ENCODE measurements at places on chromosomes 4 and X.

DNA sequence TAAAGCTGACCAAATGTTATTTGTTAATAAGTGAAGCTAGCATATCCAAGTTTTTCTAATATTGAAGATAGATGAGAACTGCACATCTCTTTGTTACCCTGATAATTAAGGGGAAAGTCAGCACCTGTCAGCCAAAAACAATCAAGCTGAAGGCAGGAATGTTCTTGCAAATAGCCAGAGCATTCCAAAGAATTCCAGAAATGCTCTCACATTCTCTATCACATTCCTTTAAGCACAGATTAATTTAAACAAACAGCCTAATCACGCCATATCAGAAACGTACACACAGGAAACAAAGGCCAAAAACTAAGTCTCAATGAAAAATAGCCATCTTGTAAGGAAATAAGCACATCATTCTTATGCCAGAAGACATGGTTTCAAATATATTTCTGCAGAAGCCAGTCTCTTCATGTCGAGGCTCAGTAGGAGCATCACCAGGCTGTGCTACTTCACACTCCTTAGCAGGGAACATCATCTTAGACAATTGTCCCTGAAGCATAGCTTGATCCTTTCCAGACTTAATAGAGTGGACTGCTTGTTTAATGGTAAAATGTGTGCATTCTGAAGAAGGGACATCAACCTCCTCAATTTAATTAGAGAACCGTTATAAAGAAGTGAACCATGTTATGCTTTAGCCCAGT, 252.9 kb upstream of the TTC29 start:
- no peak for DNase-seq

DNA sequence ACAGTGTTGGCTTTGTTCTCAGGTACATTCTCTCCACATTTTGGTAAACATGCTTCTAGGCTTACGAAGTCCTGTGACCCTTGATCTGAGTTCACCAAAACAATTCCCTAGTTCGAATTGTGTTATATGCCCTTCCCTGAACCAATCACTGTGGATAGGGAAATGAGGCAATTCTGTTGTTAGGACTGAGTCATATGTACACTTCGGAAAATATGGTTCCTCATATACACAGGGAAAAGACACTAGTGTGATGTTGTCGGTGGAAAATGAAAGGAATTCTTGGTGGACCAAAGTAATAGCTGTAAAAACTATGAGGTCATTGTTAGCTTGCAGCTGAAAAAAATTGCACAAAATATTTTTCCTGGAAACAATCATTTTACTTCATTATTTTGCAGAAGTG, 46.6 kb upstream of the MAGEC2 start:
- DNase-seq = no peak

DNA sequence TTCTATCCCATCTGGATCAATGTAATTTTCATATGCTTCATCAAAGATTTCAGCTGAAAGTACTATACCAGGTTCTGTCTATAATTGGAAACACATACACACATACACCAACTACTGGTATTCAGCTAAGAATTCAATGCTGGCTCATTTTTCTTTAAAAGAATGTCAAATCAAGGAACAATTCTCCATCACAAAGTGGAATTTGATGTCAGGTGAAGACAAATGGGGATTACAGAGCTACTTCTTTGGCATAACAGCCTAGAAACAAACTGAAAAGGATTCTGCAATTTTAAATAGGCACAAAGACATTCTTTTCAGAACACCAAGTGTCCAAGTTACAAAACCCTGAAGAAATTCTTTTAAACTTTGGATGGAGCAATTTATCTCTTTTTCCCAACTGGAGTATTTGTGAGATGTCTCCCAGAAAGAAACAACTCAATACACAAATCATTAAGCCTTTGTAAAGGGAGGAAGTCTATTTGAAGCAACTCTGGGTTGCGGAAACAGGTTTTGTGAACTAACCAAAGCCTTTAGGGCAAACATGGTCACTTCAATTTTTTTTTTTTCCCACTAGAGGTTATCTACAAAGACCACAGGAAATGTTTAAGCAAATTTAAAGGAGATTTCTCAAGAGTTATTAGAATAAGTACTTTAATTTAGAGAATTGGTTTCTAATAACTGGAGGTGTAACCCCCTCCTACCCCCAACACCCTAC, 1.9 kb upstream of the FAM9C start:
- DNase-seq = no peak

- no peak for DNase-seq
These were observed 200.7 kb upstream of the ANKRD50 start for GRCh38 chr4:124913237-124913636.

- no peak for DNase-seq
These were observed 290.6 kb upstream of the TAPT1 start for GRCh38 chr4:16516796-16517439.

GRCh38 chrX:13821738-13822137, 4.8 kb upstream of the GPM6B start:
- no peak for DNase-seq

- DNase-seq = peak; percentile 19
These were observed 403.2 kb downstream of the KLHL13 start for GRCh38 chrX:117713411-117713810.

DNA sequence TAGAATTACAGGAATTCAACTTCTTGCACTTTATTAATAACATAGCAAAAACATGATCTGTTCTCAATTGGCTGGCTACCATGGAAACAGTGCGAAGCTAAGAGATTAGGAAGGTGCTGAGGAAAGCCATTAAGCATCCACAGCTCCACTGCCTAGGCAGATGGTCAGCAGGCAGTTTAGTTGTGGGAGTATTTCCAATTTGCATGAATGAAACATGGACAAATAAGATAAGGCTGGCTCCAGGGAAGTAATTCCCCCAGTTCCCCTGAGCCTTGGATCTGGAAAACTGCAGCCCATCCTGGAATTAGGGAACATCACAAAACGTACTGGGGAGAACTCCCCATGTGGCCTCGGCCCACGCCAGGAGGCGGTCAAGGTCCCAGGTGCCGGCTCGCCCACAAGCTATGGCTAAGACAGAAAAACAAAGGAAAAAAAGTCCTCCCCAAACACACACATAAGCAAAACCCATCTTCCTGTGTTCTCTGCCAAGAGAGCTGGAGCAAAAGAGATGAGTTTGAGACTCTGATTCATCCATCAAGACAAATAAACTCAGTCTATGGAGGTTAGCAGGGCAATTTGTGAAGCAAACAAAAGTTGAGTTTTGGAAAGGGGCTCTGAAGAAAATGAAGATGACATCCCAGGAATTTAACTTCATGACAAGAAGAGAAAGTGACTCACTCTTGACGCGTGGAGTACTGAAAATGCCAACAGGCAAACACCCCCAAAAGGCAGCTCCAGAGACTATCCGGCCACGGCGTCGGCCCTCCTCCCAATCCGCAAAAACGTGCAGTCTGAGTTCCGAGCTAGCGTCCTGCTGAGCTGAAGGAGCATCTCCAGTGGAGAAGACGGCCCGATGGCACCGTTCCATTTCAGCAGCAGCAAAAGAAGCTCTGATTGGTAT, 45.1 kb downstream of the IGFBP7 start:
- no peak for DNase-seq

DNA sequence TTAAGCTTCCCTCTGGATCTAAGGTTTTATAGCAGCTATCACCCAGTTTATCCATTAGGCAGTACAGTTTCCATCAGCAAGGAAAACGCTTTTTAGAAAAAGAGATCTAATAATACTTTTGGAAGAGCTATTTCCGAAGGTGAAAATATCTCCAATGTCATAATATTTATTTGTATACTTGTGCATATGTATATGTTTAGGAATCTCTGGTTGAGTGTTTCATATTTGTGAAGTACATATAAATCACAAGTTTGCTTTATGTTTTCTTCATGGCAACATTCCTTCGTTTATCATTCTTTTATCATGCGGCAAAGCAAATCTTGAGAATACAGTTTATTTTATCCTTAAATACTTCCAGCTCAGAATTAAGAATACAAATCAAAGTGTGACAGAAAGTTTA, 6.2 kb upstream of the PCDH18 start:
- no peak for DNase-seq

GRCh38 chr4:30721185-30722091, 1.3 kb downstream of the PCDH7 start:
- DNase-seq = peak; percentile 86

DNA sequence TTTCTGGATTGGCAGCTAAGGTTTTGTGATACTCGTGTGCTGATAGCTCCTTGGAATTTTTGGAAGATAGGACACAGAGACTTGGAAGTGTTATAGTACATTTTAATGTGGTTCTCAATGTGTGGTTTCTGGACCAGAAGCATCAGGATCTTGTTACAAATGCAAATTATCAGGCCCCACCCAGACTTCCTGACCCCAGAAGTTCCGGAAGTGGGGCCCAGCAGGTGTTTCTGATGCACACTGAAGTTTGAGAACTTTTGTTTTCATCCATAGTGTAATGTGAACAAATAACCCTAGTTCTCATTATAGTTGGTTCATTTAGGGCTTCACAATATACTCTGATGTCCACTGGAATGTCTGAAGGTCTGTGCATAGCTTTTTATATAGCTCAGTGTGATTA, 49.6 kb downstream of the LAMP2 start:
- DNase-seq = no peak

DNA sequence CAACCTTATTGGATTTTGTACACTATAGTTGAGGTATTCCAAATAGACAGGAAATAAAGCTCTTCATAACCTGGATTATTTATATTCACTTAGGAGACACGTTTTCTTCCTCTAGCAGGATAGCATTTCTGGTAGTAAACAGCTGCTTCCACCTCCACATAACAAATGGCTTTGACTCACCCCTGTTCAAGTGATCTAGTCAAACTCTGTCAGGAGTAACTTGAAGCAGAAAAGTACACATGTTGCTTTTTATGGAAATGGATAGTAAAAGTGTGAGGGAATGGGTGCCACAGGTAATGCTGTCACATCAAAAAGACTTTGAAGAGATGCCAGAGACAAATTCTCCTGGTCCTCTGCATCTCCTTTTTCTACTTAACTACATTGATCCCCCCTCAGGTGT, 258.7 kb upstream of the SLC7A11 start:
- peak; percentile 55 for DNase-seq

GRCh38 chr4:101973361-101973760, 182.8 kb downstream of the BANK1 start:
- DNase-seq = no peak

DNA sequence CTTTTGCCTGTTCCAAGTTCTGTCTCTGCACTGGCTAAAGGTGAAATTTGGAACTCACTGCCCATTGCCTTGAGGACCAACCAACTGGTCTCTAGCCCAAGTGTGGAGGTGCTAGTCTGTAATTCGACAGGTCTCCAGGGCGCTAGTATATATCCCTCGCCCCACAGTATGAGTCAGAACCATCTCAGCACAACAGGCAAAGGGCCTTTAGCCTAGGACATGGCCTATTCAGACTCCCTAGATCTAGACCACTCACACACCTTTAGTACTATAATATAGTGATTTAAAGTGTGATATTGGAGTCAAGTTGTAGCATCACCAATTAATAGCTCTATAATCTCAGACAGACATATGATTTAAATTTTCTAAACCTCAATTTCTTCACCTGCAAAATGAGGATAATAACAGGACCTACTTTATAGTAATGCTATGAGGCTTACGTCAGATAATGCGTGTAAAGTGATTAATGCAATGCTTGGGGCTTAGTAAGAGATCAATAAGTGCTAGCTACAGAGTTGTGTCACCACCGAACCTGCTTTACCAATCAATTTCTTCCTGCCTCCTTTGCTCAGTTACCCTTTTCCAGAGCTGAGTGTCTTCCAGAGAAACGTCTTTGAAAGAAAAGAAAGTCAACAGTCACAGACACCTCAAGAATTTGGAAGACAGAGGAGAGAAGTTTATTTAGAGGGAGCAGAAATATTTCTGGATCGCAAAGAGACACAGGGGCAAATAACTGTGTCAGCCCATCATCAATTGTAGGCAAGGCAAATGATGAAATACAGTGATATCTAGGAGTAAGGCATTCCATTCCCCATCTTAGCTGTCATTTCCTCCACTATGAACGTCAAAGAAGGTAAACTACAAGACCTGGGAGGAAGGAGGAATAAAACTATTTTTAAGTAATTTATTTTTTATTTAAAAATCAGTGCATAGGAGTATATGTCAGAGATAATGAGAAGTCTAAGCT, 2.3 kb downstream of the NOX1 start:
- DNase-seq = no peak

GRCh38 chr4:106930522-106930921, 105.6 kb downstream of the DKK2 start:
- no peak for DNase-seq

DNA sequence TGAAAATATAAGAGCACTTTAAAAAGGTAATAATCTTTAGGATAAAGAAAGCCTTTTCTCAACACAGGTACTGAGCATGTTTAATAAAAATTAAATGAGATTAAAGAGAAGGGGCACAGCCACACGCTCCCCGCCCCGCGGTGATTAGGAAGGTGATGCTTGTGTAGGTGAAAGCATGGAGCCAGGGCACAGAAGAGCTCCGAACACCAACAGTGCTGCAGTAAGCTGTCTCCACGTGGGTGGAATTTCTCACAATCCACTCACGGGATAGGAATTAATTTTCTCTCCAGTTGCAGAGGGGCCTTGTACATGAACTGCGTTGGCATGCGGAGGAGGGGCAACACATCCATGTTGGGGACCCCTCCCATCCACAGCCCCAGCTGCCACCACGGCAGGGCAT, 27.0 kb downstream of the DCTD start:
- no peak for DNase-seq

DNA sequence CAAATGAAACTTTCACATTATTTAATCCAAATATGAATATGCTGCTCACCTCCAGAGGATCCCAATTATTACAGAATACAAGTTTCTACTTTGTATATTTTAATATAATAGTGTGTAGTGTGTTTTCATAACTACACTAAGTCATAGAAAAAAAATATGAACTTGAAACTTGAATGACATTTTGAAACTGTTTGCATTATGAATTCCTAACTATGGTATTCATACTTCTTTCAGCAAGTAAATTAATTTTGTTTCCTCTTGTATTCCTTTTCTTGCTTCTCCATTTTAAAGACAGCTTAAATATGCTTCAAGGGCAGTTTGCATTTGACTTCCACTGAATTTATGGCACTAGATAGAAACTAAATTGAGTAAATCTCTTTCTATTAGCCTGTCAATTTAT, 177.1 kb downstream of the BMPR1B start:
- no peak for DNase-seq

GRCh38 chr4:130336585-130337217, 1240.7 kb downstream of the C4orf33 start:
- no peak for DNase-seq

GRCh38 chr4:125505621-125506020, 190.9 kb downstream of the FAT4 start:
- no peak for DNase-seq

- no peak for DNase-seq
These were observed 11.5 kb upstream of the HOPX start for GRCh38 chr4:56692576-56692975.

DNA sequence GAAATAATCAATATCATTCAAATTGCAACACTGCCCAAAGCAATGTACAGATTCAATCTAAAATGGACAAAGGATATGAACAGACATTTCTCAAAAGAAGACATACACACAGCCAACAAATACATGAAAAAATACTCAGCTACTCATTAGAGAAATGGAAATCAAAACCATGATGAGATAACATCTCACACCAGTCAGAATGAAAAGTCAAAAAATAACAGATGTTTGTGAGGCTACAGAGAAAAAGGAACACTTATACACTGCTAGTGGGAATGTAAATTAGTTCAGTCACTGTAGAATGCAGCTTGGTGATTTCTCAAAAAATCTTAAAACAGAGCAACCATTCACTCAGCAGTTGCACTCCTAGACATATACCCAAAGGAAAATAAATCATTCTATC, 205.2 kb downstream of the DKK2 start:
- DNase-seq = no peak

Measured in osteoblast (primary cell).